ENCODE measurements at places on chromosomes 13 and 19.

DNA sequence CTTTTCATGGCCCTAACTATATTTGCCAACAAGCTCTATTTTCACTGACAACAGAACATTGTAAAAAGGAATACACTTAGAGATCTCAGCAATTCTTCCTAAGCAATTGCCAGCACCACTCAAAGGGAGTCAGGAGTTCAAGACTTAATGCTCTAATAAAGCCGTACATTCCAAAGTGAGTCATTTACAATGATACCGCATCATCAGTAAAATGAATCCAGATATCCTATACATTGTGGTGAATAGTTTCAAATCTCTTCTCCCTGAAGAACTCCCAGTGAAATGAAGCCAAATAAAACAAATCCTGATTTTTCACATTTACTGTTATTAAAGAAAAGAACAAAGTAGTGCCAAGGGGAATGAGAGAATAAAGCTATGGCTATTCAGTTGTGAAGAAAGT lies 2898.7 kb upstream of the PCDH20 start:
- DNase-seq, result no peak

GRCh38 chr19:6210091-6210490 lies 69.7 kb downstream of the MLLT1 start:
- no peak for DNase-seq

DNA sequence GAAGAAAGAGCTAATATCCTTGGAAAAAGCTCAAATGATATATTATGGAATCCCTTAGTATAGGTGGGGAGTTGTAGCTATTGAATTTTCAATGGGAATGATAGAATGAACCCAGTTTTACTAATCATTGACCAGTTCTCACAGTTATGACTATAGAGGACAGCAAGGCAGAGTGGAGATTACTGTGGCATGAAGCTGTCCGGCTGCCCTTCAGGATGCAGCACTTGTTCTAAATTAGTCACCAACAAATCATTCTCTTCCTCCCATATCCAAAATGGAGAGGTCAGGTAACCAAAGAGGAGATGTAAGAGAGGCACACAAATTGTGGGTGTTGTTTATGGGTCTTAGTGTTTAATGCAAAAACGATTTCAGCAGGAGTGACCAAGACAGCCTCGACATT lies 1490.0 kb upstream of the MIR17HG start:
- DNase-seq, result no peak

- no peak for DNase-seq
Measured at GRCh38 chr19:49515767-49516166, 3.3 kb downstream of the FCGRT start.

- DNase-seq, result no peak
Measured at GRCh38 chr19:1863328-1863637, at the start of gene KLF16. KLF16 (minus strand) TSS chr19:1863579; CDS start chr19:1863497, 82 bp downstream.

GRCh38 chr19:19488875-19489690 lies 26.3 kb downstream of the TSSK6 start:
- DNase-seq, result peak; percentile 93

DNA sequence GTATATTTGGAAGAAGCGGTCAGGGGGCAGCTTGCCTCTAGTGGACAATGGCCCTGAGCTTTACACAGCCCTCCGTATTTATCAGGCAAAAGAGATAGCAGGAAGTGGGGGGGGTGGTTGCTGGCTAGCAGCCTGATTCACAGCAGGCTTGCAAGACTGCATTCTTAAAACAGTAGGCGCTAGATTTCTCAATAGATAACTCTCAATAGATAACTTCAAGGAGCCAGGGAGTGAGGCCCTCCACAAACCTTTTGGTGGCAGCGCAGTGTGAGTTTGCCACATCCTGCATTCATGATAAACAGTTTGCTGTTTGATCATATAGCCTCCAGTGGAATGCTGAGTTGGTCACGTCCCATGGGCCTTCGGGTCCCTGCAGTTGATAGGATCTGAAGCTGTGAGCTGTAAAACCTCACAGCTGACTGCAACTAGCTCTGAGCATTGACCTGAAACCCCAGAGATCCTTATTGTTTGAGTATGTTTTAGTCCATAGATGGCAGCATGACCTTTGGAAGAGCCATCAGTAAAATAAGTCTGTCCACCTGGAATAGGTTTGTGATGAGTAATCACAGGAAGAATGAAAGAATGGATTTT lies 12.2 kb downstream of the FPR3 start:
- no peak for DNase-seq

DNA sequence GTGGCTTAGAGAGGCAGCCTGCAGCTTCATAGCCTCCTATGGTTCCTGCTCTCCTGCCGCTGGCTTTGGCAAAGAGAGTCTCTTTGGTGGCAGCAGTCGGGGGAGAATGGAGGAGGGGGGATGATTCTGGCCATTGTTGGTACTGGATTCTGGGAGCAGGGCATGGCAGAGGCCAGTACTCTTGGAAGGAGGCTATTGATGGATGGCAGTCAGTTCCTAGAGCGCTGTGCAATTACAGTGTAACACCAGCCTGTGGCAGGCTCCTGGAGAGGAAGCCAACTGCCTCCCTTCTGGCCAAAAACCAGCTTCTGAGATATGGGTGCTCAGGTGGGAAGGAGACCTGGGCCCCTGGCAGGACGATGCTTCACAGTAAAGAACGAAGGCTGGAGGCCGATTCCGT lies 47.9 kb upstream of the TMTC4 start:
- DNase-seq, result no peak

DNA sequence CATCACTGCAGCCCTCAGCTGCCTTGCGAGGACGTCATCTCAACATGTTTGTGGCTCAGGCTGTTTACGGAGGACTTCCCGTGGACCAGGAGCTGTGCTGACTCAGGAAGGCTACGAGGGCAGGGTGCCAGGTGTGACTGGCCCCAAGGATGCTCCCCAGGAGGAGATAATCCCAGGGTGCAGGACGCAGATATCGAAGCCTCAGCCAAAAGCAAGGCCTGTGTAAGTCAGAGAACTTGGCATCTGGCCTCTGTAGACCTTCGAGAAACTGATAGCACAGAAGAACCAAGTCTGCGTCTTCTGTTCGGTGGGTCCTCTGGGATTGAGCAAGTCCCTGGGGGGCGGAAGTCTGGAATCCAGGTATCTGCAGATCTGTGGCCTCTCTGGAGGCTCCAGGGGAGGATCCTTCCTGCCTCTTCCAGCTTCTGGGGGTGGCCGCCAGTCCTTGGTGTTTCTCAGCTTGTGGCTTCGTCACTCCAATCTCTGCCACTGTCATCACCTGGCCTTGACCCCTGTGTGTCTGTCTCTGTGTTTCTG lies 2.6 kb upstream of the DOHH start:
- DNase-seq, result no peak

- DNase-seq, result peak; percentile 31
Measured at GRCh38 chr19:50300814-50301606, 28.2 kb downstream of the KCNC3 start.

- DNase-seq, result no peak
Measured at GRCh38 chr19:35843676-35844481, 8.4 kb downstream of the NPHS1 start.

GRCh38 chr19:2487842-2488241 lies 11.9 kb downstream of the GADD45B start:
- no peak for DNase-seq

- DNase-seq, result peak; percentile 70
Measured at GRCh38 chr13:30307194-30307970, at the start of gene KATNAL1. KATNAL1 (minus strand) TSS chr13:30307551; CDS start chr13:30283777, 23,774 bp downstream.

- no peak for DNase-seq
Measured at GRCh38 chr19:52527956-52528351, 486 bp downstream of the ZNF808 start.

DNA sequence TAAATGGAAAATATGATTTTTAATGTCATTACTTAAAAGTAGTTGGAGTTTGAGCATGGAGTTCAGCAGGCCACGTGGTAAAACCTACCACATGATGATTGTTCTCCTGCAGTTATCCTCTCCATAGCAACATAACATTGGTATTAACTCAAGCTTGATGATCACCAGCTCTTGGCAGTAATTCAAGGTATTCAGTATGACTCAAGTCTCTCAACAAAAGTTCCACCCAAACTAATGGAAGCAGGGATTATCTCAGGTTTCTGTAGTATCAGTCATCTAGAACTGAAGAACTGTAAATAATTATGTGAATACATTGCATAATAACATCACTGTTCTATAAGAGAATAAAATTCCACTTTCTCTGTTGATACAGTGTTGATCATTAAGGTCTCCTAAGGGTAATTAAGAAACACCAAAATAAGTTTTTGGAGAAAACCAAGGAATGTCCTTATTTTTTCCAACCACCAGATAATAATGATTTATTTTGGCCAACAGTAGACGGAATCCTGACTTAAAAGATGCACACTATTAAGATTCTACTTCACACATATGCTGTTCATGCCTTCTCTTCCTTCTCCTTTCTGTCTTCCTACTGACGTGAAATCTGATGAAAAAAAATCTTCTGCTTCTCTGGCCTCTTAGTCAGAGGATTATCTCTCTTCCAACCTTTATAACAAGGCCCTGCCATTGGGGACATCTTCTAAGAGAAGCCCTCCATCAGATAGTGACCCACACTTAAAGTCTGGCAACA lies 1092.3 kb downstream of the EFNB2 start:
- DNase-seq, result no peak

GRCh38 chr19:46866407-46867136 lies 5.8 kb downstream of the ARHGAP35 start:
- no peak for DNase-seq

DNA sequence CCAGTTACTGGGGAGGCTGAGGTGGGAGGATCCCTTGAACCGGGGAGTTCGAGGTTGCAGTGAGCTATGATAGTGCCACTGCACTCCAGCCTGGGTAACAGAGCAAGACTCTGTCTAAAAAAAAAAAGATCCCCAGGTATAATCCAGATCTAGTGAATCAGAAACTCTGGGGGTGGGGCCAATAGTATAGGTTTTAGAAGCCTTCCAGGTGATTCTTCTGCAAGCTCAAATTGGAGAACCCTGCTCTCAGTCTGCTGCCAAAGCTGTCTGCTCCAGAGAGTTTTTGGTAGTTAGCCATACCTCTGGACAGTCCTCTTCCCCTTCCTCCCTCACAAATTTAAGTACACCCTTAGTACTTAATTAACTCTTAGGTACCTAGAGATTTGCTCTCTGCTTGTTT lies 28.0 kb downstream of the SERP2 start:
- DNase-seq, result no peak

GRCh38 chr19:29547361-29547960 lies 21.7 kb downstream of the VSTM2B start:
- DNase-seq, result no peak

GRCh38 chr19:17370026-17370587 lies 7.0 kb downstream of the PLVAP start:
- DNase-seq, result no peak

DNA sequence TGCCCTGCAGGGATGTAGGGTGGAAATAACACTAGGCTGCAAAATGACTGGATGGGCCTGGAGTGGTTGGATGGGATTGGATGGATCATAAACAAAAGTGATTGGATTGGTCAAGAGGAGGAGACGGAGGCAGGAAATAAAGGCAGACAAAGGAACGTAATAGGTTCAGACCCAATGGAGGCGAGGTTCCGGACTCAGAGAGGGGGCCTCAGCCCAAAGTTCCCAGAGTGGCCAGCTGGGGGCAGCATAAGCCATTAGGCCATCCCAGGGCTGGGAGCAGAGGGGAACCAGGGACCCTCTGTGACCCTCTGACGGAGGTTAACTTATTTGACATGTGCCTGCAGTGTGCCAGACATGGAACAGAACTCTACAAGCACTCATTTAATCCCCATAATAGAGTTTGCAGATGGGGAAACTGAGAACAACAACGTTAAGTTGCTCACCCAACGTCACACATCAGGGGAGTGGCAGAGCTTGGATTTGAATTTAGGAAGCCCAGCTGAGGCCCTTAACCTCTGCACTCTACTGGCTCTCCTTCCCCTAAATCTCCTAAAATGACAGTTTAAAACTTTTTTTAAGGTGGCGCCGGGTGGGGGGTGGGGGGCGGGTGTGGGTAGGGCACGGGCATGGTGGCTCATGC lies 15.3 kb upstream of the MAP1S start:
- DNase-seq, result peak; percentile 72

All from stimulated activated CD4-positive, alpha-beta T cell treated with anti-CD3 and anti-CD28 coated beads, Interleukin-1b, Interleukin-23, amount 100 ng/mL, for 48 hours (primary cell).